ENCODE measurements at places on chromosomes 11 and 22.

- DNase-seq = no peak
Measured at GRCh38 chr11:36631774-36632173, 33.7 kb upstream of the RAG2 start.

DNA sequence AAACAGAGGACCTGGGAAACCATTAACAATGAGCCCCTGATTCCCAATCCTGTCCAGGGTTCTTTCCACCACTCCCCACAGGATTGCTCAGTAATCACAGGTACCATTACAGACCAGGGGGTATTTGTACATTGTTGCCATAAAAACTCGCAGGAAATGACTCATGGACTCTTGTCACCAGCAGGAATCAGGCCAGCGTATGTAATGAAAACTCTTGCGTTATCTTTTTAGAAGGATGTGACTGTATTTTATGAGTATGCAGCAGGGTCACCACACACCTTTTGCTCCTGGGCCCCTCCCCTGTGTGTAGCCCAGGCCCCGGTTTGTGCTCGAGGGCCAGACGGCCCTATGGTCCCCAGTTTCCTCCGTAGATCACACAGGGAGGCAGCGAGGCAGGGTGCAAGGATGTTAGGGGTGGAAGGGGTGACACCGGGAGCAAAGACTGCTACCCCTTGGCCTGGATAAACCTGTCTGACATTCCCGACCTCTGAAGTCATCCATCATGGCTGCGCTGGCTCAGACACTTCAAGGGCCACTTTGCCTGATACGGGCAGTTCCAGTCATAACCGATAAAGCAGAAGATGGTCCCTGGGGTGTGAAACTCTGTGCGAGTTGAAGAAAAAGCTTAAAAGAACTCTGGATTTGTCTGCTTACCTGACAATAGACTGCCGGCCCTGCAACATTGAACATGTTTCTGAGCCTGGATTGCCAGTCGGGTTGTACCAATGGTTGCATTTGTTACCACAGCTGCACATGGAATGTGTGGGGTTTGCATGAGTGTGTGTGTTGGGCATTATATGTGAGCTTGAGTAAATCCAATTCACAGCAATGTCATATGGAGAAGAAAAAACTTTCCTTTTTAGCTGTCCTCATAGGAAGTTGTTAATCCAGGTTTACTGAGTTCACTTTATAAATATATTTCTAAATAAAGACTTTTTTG is 56.9 kb downstream of the MICAL2 start:
- DNase-seq = peak; percentile 6

- DNase-seq = no peak
Measured at GRCh38 chr11:70032470-70032795, 45.7 kb upstream of the ANO1 start.

DNA sequence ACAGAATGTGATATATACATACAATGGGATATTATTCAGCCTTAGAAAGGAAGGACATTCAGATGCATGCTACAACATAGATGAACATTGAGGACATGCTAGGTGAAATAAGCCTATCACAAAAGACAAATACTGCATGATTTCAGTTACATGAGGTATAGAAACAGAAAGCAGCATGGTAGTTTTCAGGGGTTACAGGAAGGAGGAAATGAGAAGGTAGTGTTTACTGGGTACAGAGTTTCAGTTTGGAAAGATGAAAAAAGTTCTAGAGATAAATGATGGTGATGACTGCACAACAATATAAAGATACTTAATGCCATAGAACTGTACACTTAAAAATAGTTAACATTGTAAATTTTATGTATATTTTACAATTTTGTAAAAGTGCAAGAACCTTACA is 266.7 kb upstream of the C11orf87 start:
- no peak for DNase-seq

GRCh38 chr11:94754335-94754734 is 13.8 kb upstream of the AMOTL1 start:
- DNase-seq = no peak

DNA sequence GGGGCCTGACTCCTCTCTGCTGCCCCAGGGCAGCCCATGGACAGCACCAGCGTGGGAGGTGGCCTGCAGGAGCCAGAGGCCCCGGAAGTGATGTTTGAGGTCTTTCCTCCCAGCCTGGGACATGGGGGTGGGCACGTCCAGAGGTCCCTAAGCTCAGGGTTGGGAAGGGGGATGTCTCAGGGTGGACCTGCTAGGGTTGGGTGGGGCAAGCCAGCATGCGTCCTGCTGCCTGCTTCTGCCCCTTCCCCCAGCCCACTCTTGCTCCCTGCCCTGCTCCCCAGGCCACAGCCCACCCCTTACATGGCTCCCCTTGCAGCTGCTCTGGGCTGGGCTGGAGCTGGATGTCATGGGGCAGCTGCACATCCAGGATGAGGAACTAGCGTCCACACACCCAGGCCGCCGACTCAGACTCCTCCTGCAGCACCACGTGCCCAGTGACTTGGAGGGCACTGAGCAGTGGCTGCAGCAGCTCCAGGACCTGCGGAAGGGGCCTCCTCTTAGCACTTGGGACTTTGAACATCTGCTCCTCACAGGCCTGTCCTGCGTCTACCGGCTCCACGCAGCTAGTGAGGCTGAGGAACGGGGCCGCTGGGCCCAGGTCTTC is 1.3 kb downstream of the FAM180B start:
- no peak for DNase-seq

GRCh38 chr11:85961930-85962363 is 106.8 kb downstream of the CCDC83 start:
- DNase-seq = no peak

- DNase-seq = no peak
Measured at GRCh38 chr22:45548991-45549761, 46.5 kb downstream of the FBLN1 start.

- no peak for DNase-seq
Measured at GRCh38 chr22:36833073-36833472, 16.2 kb upstream of the PVALB start.

- DNase-seq = no peak
Measured at GRCh38 chr11:65301491-65302329, 13.0 kb upstream of the CDC42EP2 start.

GRCh38 chr11:133123366-133123765 is 408.9 kb downstream of the OPCML start:
- no peak for DNase-seq

GRCh38 chr11:113591117-113591516 is 115.0 kb downstream of the TMPRSS5 start:
- no peak for DNase-seq

DNA sequence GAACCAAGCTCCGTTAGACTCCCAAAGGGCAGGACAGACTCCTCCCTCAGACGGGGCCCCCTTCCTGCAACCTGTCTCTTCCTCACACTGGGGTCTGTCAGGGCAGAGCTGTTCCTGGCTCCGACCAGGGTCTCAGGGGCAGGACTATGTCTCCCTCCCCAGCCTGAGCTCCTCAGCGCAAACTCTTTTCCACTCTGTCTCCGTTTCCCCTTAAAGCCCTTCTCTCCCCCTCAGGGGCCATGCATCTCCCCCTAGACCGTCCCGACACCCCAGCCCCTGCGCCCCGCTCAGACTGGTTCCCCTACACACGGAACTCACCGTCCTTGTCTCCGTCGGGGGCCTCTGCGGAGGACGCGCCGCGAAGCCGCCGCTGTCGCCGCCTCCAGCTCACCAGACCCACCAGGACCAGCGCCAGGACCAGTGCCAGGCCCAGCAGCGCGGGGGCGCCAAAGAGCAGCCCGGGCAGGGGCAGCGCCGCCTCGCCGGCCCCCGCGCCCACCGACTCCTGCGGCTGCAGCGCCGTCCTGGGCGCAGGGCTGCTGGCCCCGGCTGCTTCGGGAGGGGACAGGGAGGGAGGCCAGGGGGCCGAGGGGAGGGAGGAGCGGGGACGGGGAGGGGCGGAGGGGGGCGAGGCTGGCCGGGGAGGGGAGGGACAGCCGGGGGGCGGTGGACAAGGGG is 684 bp downstream of the TNFRSF13C start:
- peak; percentile 27 for DNase-seq

GRCh38 chr22:41915035-41915785 is at the start of gene SHISA8:
SHISA8 (minus strand) TSS chr22:41915074; CDS start chr22:41914667, 407 bp downstream.
- no peak for DNase-seq

DNA sequence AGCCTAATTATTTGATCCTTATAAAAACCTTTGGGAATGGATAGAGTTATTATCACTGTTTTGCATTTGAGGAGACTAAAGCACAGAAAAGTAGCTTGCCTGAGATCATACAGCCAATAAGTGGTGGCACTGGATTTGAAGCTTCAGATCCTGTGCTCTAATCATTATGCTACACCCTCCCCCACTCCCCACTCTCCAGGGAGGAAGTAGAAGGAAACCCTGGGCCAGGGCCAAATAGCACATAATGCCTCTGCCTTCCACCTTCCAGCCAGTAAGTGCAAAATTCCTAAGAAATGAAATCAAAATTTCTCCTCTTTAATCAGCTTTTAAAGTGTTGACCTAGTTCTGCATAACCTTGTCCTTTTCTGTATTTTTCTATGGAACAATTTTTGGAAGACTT is 61.6 kb downstream of the SIK2 start:
- DNase-seq = no peak

- DNase-seq = no peak
Measured at GRCh38 chr11:120182790-120183491, 27.9 kb upstream of the OAF start.

DNA sequence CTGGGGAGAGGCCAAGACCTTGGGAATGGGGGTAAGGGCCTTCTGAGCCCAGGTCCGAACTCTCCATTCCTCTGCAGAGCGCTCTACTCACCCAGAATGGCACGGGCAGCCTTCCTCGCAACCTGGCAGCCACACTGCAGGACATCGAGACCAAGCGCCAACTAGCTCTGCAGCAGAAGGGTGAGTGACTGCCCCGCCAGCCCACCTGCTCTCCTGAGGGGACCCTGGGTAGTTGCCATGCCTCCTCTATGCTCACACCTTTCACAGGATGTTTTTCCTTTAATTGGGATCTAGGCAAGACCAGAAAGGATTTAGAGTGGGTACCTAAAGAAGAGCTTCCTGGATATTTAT is 35.5 kb downstream of the TREH start:
- DNase-seq = no peak

- no peak for DNase-seq
Measured at GRCh38 chr11:37182031-37182430, 584.0 kb upstream of the RAG2 start.

DNA sequence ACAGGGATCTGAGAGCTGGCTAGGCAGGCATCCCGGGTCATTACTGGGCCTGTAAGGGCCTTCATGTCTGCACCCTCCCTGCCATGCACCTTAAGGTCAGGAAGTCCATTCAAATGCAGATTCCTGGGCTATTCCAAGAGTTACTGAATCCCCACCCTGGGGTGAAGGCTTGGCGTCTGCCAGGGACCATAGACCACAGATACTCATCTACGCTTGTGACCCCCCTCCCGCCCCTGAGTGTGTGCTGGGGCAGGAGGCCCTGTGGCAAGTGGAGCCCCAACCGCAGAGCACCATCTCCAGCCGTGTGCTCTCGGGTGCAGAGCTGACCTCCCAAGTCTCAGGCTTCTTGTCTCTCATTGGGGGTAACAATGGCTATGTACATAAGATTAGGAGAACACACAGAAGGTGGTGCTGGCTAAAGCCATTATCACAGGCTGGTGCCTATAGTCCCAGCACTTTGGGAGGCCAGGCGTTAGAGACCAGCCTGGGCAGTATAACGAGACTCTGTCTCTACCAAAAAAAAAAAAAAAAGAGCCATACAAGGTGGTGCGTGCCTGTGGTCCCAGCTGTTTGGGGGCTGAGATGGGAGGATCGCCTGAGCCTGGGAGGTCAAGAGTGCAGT is 19.1 kb upstream of the KCNQ1OT1 start:
- DNase-seq = no peak

GRCh38 chr11:122062763-122063162 is 53.3 kb downstream of the BLID start:
- no peak for DNase-seq

- DNase-seq = no peak
Measured at GRCh38 chr22:30841273-30841672, 127.3 kb downstream of the MORC2 start.

DNA sequence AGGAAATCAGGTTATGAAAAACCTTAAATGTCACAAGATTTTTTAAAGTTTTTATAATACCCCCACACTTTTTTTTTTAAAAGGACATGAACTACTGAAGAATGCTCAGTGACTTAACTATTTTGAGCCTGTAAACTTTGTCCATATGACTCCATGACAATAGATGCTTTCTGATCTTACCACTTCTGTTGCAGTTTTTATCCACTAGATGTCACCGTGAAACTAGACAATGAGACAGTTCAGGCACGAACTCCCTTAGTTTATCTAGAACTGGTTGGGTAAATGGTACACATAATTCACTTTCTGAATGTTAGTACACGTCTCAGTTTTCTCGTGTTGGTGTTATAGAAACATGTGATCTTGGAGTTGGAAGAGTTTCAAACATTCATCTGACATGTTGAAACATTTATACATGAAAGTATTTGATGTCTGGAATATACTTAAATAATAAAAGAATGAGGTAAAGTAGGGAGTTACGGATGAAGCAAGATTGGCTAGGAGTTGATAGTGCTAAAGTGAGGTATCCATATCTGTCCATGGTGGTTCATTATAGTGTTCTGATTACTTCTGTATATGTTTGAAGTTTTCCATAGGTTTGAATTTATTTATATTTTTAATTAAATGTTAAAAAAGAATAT is 8.1 kb downstream of the CCDC15 start:
- peak; percentile 1 for DNase-seq

GRCh38 chr11:9222654-9223053 is 42.5 kb downstream of the DENND5A start:
- DNase-seq = no peak

GRCh38 chr11:76196849-76197248 is 9.5 kb downstream of the WNT11 start:
- DNase-seq = no peak

- DNase-seq = no peak
Measured at GRCh38 chr11:57643802-57644201, 5.9 kb downstream of the YPEL4 start.

DNA sequence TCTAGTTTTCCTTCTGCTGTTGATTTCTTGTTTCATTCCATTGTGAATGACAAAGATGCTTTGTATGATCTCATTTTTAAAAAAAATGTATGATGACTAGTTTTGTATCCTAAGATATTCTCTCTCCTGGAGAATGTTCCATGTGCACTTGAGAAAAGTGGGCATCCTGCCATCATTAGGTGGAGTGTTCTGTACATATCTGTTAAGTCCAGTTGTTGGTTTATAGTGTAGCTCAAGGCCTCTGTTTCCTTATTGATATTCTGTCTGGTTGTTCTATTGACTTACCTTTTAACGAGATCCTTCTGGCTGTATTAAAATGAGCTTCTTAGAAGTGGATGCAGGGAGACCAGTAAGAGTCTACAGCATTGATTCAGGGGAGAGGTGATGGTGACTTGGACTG is 35.2 kb downstream of the SGSM1 start:
- no peak for DNase-seq

- DNase-seq = peak; percentile 16
Measured at GRCh38 chr11:64152841-64153691, 12.8 kb downstream of the MACROD1 start.

DNA sequence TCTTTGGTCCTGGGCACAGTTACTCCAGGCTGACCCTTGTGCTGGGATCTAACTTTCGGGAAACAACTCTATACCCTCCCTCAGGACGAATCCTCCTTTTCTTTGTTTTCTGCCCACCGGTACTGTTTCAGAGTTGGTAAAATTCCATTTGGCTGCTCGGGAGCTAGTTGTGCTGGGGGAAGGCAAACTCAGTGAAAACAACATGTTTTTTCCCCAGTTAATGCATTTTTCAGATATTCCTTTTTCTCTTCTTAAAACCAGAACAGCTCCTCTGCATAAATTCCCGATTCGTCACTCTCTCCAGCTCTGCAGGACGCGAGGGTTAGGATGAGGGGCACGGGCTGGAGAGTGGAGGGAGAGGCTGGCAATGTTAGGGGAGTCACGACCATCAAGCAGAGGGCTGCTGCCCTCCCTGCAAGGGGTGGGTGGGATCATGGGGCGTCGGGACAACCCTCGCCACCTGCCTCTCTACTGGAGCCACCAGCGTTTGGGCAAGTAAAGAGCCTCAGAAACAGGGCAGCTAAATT is 31.3 kb downstream of the LRRC10B start:
- DNase-seq = no peak
